NCI-H460 (cell line): ENCODE measurements at places on chromosomes 16 and 17. TPM values are rescaled to one million over a fixed set of nuclear protein-coding genes. Genes with fewer than 3 reads are reported as not detected.

Gene CCL3
- not detected in 2 replicates for total RNA-seq

Gene CD79B
- total RNA-seq, result not detected in 2 replicates

Gene ZNF629
- total RNA-seq, result 10.9 and 11.1 TPM in 2 replicates

Gene OMG
- not detected in 2 replicates for total RNA-seq

Gene KRTAP2-3
- not detected in 2 replicates for total RNA-seq

Gene PPP1R27
- not detected in 2 replicates for total RNA-seq

Gene TAOK1
- 43.8 and 50.6 TPM in 2 replicates for total RNA-seq

Gene MYH8
- not detected in 2 replicates for total RNA-seq

Gene TBX2
- total RNA-seq, result 9.9 and 11.1 TPM in 2 replicates

Gene TPSB2
- total RNA-seq, result not detected in 2 replicates

Gene TNFSF13
- 0.63 and 1.4 TPM in 2 replicates for total RNA-seq

GRCh38 chr17:7293159-7293558 is 1.3 kb downstream of the YBX2 start:
- DNase-seq, result no peak

DNA sequence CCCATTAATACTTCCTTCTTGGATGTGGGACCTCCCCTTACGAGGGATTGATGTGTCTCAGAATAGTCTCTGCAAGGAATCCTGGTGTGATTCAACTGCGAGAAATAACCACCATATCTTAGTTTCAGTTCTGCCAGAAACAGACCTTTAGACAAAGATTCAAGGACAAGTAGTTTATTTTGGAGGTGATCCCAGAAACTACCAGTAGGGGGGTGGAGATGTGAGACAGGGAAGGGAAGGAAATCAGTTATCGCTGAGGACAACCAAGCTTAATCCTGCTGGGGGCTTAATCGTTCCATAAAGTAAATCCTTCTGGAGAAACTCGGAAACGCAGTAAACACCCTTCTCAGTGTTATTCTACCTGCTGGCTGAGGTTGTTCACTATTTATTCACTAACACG is 5.0 kb upstream of the SDR42E1 start:
- DNase-seq, result no peak

DNA sequence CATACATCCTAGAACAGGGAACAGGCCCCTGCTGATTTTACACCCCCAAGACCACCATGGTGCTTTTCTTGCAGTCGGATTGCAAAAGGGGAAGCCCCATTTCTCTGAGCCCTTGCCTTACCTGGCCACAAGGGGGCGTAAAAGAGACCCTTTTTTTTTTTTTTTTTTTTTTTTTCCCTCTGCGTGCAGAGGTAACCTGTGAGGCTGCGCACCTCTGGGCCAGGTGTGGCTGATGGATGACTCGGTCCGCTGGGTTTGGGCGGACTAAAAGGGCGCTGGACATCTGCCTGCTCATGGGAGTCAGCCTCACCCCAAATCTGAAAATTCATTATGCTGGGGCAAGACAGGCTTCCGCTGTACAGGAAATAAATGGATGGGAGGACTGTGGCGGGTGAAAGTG is 281.0 kb downstream of the CBLN1 start:
- no peak for DNase-seq

- no peak for DNase-seq
Observed at GRCh38 chr16:48629016-48629415, 19.0 kb upstream of the N4BP1 start.

DNA sequence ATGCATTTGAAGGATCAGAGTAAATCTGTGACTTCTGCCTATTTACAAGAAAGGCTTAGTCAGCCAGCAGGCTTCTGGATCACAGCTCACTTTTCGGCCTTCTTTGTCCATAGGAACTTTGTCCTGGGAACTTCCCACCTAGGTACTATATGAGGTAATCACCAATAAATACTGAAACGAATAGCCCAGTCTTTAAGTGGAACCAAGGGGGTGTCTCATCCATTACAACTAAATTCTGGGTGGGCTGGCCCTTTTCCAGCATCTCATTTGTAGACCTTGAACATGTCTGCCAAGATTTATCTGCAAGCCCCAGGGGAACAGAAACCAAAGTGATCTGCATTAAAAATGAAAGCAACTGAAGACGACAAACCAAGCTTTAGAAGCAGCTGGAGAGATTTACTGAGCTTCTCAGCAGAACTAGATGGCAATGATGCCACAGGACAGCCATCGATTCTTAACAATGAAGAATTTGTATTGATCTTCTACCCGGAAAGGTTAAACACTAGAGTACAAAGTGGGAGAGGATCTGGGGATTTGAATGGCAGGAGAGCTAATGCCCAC is 55.5 kb downstream of the SNX11 start:
- no peak for DNase-seq

DNA sequence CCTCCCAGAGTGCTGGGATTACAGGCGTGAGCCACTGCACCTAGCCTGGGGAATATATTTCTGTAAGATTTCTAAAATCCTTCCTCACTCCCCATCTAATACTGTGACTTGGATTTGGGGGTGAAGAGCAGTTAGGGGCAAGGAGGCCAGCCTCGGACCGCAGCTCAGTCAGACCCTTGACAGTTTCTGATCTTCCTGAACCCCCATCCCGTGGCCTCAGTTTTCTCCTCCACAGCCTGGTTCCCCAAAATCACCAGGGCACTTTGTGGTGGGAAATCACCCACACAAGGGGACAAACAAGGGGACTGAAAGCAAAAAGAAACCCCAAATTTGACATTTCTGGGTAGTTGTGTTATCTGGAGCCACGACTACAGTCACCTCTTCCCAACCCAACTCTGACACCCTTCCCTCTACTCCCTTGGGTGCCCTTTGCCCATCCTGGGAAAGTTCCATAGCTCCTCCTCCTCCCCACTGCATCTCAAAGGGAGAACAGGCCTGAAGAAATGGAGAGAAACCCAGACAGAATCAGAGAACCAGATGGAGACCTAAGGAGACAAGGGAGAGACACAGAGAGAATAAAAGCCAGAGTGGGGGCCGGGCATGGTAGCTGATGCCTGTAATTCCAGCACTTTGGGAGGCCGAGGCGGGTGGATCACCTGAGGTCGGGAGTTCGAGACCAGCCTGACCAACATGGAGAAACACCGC is 2.8 kb upstream of the STAT5A start:
- DNase-seq, result no peak

- no peak for DNase-seq
Observed at GRCh38 chr16:81167851-81168250, 70.6 kb upstream of the BCO1 start.

DNA sequence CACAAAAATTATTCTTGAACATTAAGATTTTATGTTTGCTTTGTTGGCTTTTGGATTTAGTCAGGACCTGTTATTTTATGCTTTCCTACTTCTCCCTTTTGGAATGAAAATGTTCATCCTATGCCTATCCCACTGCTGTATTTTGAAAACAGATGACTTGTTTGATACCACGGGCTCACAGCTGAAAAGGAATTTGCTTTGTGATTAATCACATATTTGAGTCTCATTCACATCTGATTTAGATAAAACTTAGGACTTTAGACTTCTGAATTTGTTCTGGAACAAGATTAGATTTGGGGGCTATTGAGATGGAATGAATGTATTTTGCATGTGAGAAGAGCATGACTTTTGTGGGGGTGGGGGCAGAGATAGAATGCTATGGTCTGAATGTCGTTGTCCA is 1012.6 kb downstream of the CDH11 start:
- DNase-seq, result no peak

DNA sequence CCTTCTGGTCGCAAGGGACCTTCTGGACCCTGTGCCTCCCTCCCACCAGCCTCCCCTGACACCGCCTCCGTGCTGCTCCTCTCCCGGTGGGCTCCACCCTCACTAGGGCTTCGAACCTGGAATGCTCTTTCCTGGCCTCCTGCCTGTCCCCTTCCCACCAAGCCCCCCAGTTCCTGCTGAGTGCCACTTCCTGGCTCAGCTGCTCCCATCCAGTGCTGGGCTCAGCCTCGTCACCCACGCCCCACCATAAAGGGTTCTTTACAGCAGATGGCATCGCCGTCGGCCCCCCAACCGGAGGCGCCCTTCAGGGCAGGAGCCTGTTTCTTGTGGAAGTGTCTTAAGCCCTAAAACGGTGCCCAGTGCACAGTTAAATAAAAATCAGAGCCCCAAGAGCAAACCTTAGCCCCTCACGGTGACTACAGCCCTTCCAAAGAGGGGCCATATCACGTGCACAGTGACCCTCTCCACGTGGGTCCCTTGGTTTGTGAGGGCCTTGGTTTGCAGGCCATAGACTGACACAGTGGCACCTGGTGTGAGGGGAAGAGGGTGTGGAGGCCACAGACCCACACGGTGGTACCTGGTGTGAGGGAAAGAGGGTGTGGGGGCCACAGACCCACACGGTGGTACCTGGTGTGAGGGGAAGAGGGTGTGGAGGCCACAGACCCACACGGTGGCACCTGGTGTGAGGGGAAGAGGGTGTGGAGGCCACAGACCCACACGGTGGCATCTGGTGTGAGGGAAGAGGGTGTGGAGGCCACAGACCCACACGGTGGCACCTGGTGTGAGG is 111.4 kb downstream of the METRNL start:
- no peak for DNase-seq

DNA sequence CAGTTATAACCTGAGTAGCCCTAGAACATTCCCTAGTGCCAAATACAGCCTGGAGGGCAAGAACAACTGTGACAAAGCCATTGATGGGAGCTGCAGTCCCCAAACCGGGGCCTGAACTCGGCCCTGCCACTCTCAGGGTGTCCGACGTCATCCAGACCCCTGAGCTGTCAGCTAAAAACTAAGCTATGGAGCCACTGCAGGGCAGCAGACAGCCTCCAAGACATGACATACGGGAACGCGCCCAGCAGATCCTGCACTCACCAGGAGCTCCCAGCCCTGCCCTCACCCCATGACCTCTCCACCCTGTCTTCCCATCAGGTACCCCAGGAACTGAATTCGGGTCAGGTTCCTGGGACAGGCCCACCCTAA is 28.4 kb downstream of the KDM8 start:
- no peak for DNase-seq

DNA sequence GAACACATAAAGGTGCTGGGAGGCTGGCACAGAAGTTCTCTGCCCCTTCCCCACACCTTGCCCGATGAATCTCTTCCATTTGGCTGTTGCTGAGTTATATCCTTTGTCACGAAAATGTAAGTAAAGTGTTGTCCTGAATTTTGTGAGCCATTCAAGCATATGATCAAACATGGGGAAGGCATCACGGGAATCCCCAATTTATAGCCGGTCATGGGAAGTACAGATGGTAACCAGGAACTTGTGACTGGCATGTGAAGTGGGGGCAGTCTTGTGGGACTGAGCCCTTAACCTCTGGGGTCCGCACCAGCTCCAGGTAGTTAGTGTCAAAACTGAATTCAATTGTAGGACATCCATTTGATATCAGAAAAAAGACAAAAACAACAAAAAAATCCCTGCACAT is 13.2 kb downstream of the TOM1L2 start:
- no peak for DNase-seq

DNA sequence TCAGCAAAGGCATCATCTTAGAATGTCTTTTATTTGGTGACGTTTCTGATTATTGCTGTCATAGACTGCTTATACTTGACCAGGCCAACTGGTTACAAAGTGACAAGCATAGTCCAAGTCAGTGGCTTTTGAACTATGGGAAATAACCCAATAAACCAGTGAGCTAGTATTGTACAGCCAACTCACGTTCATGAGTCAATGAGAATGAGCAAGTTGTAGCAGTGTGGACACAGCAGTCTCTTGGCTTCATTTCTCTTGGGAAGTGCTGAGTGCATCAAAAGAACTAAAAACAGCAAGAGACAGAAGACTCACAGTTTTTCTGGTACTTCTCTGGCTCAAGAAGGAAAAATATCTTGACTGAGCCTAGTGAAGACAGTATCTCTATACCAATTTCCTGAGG is 36.9 kb upstream of the CRISPLD2 start:
- no peak for DNase-seq

DNA sequence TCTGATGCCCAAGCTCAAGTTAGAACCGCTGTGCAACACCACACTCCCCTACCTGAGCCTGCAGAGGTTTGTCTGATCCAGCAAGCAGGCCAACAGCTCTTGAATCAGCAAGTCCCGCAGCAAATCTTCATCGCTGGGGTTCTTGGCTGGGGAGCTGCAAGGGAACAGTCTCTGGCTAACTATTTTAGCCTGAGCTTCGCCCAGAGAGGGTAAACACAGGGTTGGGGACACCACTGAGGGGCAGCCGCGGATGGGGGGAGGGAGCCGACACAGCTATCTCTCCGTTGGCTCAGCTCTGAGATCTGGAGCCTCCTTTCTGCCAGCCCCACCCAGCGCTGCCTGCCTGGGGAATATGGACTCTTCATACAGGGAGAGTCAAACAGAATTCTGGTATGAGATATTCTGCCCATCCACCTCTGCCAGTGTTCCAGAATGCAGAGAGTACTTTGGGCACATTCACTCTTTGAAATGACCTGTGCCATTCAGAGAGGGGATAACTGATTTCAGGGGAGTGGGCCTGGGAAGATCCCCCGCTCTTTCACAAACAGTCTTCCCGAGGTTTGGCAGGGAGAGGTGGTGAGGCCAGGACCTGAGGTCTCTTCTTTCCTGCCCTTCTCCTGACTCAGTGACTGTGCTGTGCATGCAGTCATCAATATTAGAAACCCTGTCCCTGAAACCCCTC is 7.4 kb downstream of the GIP start:
- no peak for DNase-seq
